ENCODE measurements at places on chromosomes 5 and 9.

DNA sequence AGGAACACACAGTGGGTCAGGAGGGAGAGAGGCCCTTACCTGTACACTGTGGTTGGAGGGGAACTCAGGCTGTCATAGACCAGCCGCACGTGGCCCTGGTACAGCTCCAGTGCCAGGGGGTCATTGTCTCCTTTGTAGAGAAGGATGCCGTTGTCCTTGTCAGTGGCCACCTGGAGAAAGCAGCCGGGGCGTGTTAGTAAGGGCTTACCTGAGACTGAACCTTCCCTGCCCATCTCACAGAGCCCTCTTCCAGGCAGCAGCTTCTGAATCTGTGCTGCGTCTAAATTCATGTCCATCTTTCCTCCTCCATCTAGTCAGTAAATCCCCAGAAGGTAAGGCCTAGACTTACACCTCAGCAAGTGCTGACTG, 104.7 kb upstream of the PANK3 start:
- no peak for DNase-seq

DNA sequence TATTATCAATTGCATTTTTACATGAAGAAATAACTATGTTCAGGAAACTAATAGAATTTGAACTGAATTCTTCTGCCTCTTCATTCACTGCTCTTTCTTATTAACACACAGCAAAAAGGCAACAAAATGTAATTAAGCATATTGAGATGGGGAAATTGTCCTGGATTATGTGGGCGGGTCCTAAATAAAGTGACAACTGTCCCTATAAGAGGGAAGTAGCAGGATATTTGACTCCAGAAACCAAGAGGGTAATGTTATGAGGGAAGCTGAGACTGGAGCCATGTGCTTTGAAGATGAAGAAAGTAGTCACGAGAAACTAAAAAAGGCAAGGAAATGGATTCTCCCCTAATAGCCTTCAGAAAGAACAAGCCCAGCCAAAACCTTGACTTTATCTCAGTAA, 311.2 kb upstream of the PIK3R1 start:
- DNase-seq: no peak

DNA sequence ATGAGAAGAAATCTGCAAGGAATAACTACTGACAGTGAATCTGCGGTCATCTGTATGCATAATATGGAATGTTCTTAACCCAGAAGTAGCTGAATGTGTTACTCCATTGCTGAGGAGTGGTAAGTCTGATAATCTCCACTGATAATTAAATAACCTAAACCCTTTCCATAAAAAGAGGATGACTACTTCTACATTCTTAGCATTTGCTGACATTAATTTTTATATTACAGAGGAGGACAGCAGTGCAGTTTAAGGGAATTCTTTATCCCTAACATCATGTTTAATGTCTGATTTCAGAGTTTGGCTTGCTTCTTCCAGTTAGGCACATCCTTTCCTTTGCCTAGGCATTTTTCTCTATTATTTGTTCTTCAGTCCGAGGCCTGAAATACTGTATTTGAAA, 52.2 kb downstream of the CDC42SE2 start:
- DNase-seq: no peak

- no peak for DNase-seq
These were observed 47.4 kb downstream of the P4HA2 start for GRCh38 chr5:132180134-132180745.

DNA sequence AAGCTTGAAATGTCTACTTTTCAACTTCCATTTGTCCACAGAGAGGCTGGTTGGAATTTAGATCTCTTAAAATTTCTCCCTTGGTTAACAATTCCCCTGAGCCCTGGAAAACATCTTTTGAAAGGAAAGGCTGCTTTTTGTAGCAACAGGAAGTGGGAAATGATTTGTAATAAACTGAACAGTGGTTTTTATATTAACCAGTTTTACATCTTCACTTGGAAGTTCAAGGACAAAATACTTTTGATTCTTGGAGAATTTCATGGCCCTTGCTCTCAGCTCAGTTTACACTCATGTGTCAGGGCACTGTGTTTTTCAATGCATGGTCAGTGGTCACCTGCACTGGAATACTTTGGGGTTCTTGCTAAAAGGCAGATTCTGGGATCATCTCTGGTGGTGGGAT, 9.9 kb downstream of the MLANA start:
- no peak for DNase-seq

GRCh38 chr5:93070938-93071337, 510.1 kb downstream of the NR2F1-AS1 start:
- DNase-seq: no peak

- no peak for DNase-seq
These were observed 500.7 kb downstream of the TLE4 start for GRCh38 chr9:80072451-80072850.

GRCh38 chr9:25350011-25350410, 328.2 kb downstream of the TUSC1 start:
- DNase-seq: peak; percentile 35

- DNase-seq: no peak
These were observed 52.4 kb downstream of the FBXW11 start for GRCh38 chr5:171953860-171954701.

- no peak for DNase-seq
These were observed 46.0 kb upstream of the SRFBP1 start for GRCh38 chr5:121915765-121916164.
